ENCODE measurements at places on chromosomes 3 and 15. TPM values are rescaled to one million over a fixed set of nuclear protein-coding genes. Genes with fewer than 3 reads are reported as not detected.

Gene SETD5
- total RNA-seq: 78.6 TPM

Gene ADAMTS17
- total RNA-seq: 7.4 TPM

Gene FAM43A
- total RNA-seq: 29.1 TPM

Gene EEF1AKMT4
- 3.5 TPM for total RNA-seq

Gene MTHFS
- 20.0 TPM for total RNA-seq

Gene OR4F6
- total RNA-seq: not detected

Gene FETUB
- total RNA-seq: not detected

Gene CD80
- 0.98 TPM for total RNA-seq

Gene SKOR1
- 0.49 TPM for total RNA-seq

Gene ZDHHC19
- not detected for total RNA-seq

Gene EOMES
- 0.08 TPM for total RNA-seq

Gene CCDC54
- not detected for total RNA-seq

Gene LRRC31
- total RNA-seq: 38.5 TPM

Gene SAMD7
- not detected for total RNA-seq

Gene MYRIP
- 9.1 TPM for total RNA-seq

Gene RSRC1
- total RNA-seq: 24.9 TPM

Gene CDHR4
- not detected for total RNA-seq

Gene RTF1
- 28.8 TPM for total RNA-seq

Gene ZNF502
- total RNA-seq: 2.2 TPM

Gene SCN11A
- total RNA-seq: 0.61 TPM

Gene DUOXA2
- total RNA-seq: 4.9 TPM

Gene FBXL22
- 2.5 TPM for total RNA-seq

Gene CFAP100
- total RNA-seq: not detected

Gene SEMA5B
- 0.15 TPM for total RNA-seq

Gene BTBD1
- total RNA-seq: 62.8 TPM

Gene CPA3
- total RNA-seq: 11.0 TPM

Gene CHL1
- 7.9 TPM for total RNA-seq

Gene COL6A5
- total RNA-seq: not detected

Gene FANCD2
- 10.0 TPM for total RNA-seq

Gene CYP11A1
- 0.31 TPM for total RNA-seq

Gene SLC27A2
- total RNA-seq: 37.2 TPM

Gene GAP43
- 2.1 TPM for total RNA-seq

Gene LAMB2
- 102 TPM for total RNA-seq

Gene OPA1
- 116 TPM for total RNA-seq

Gene GPR15
- 2.4 TPM for total RNA-seq

Gene IGSF11
- 0.27 TPM for total RNA-seq

Gene C3orf33
- 2.9 TPM for total RNA-seq

Gene BMF
- 25.4 TPM for total RNA-seq

Gene GPR160
- 65.7 TPM for total RNA-seq
